ENCODE measurements at places on chromosomes 7 and 10.
A peak's percentile ranks its signal among the peaks of the same experiment; 100 is the strongest.

GRCh38 chr10:128263891-128264688, 137.9 kb upstream of the MKI67 start:
- DNase-seq: peak; percentile 51

- DNase-seq: no peak
These were observed 40.1 kb downstream of the BPGM start for GRCh38 chr7:134686786-134687185.

DNA sequence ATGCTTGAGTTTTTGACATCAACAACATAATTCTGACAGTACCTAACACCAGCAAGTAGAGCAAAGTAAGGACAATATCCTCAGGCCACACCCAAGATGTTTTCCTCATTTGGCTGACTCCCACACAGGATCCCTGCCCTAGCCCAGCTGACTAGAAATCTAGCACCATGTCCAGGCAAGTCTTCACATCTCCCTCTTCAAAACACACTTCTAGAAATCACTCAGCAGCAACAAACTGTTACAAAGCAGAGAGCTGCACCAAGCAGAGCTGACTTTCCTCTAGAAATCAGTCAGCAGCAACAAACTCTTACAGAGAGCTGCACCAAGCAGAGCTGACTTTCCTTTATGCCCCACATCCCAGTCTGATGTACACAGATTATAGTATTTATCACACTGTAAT, 7.7 kb downstream of the TMEM168 start:
- no peak for DNase-seq

DNA sequence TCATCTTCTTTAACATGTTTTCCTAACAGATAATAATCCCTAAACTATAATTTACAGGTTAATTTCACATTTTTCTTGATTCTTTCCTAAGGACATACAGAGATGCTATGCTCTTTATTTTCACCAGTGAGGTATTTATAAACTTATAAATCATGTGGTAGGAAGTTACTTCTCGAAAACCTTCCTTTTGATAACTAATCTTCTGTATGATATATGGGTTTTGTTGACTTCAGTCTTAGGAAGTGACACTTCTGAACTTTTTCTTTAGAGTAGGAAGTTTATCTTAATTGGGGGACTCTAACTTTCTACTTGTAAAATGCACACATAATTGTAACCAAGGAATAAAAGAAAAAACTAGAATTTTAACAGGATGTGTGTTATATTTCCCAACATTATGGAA, 9.8 kb upstream of the PNPLA8 start:
- DNase-seq: no peak

DNA sequence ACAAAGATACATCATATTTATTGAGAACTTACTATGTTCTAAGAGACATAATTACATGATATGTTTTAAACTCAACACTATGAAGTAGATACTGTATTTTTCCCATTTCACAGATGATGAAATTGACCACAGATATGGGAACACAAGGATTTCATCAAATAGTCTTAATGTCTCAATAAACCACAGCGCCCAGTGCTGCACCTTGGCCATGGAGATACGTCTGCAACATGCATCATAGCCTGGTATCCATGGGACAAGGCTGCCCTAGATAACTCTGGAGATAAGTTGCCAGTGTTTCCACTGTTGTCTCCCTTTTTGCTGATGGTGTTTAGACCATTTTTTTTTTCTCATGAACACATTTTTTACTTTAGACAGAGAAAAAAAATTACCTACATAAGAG, 97.5 kb downstream of the GNAT3 start:
- DNase-seq: no peak

- DNase-seq: no peak
These were observed 79.6 kb downstream of the ZFAND4 start for GRCh38 chr10:45592926-45593325.

Data from stimulated activated CD4-positive, alpha-beta T cell treated with anti-CD3 and anti-CD28 coated beads, Interleukin-12 subunit alpha, Interleukin-12 subunit beta, amount 100 ng/mL, for 48 hours (primary cell).